Fibroblast of mammary gland (primary cell): ENCODE measurements at places on chromosomes 6 and 20.

DNA sequence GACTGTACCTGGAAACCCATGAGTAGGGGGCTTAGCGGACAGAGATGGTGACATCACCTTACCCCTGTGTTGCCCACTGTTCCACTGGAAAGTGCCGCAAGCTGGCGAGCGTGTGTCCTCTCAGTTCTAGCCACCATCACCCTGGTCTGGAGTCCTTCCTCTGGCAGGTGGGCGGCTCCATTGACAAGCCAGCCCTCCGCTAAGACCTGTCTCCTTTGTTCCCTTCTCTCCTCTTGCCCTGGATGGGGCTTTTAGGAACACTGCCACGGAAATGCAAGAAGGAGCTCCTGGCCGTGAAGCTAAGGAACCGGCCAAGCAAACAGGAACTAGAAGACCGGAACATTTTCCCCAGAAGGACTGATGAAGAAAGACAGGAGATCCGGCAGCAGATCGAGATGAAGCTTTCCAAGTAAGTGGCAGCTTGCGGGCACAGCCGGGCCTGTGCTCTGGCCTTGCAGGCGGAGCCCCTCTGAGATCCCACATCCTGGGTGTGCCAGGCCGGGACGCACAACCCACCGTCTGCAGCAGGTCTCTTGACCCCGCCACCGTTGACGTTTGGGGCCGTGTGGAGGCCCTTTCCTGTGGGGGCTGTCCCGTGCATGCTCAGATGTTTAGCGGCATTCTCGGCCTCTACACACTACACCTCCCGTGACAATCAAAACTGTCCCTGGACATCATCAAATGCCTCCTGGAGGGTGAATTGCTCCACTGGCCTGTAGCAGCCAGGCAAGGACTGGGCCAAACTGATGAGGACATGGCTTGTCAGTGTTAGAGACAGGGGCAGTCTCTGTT, 127.5 kb downstream of the SYCP2 start:
- no peak for DNase-seq

DNA sequence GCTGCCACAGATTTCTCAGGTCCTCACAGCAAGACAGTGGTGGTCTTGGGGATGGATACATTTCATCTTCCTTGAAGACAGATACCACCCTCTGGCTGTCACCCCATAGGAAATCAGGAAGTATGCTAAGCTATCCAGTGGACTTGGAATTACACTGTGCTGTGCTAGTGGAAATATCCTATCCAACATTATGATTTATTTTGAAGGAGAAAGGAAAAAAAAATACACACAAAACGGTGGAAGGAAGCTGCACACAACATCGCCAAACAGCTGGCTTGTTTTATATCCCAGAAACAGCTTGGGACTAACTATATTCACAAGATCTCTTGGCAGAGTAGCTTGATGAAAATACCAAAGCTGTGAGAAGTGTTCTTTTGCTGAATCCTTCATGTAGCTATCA, 257.6 kb downstream of the LAMA2 start:
- DNase-seq = peak; percentile 59

DNA sequence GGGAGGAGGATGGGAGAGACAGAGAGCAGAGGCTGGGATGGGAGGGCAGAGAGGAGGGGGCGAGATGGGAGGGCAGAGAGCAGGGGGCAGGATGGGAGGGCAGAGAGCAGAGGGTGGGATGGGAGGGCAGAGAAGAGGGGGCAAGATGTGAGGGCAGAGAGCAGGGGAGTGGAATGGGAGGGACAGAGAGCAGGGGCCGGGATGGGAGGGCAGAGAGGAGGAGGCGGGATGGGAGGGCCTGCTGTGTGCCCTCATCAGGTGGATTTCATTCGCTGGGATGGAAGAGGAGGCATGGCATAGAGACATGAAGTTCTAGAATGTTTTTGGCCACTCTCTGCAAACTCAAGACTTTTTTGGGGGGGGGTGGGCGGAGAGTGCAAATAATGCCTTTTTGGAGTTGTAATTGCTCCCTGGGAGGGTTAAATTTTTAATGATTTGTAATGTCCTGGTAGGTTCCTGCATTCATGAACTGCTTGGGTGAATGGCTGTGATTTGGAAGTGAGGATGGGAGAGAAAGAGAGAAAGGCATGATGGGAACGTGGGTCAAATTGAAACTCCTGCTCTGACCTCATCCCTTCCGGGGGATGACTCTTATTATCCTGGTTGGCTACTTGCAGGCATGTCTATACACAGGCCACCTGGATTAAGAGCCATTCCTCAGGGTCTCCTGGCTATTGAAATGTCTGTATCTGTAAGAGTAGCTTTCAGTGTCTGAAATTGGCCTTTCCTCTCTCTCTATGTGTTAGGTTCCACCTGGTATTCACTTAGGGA, 162.4 kb upstream of the AGPAT4 start:
- DNase-seq = peak; percentile 43

GRCh38 chr6:162708971-162709370, 18.6 kb downstream of the PRKN start:
- DNase-seq = no peak

- DNase-seq = no peak
These were observed 166.1 kb downstream of the TMEM242 start for GRCh38 chr6:157157258-157157657.

DNA sequence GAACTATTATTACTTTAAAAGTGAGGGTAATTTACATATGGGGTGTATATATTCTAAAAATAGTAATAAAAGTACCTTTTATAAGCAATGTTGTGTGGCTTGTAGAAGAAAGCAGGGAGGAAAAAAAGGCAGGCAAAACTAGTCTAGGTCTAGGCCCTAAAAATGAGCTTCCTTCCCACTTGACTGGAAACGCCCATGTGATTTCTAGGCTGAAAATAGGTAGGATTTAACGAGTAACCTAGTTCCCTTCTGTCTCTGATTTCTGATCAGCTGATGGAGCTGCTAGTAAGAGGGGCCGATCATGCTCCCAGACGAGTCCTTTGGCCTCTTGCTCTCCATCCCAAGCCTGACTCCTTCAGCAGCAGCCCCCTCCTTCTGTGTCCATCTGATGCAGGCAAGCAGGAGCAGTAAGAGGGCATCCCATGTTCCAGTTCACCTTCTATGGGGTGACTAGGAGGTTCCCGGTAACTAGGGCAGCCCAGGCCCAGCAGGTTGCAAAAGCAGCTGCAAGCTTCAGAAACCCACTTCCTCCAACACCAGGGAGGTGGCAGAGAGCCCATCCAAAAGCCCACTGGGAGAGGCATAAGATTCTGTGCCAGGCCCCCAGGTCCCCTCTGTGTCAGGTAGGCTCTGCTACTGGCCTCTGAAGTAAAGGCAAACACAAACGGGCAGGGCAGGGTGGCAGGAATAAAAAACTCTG, 24.4 kb downstream of the TBC1D20 start:
- no peak for DNase-seq

GRCh38 chr6:113539202-113539601, 317.9 kb upstream of the MARCKS start:
- no peak for DNase-seq

GRCh38 chr6:168785720-168786511, 344.9 kb downstream of the SMOC2 start:
- DNase-seq = no peak

- DNase-seq = peak; percentile 10
These were observed 29.9 kb upstream of the FAM210B start for GRCh38 chr20:56328861-56329260.

DNA sequence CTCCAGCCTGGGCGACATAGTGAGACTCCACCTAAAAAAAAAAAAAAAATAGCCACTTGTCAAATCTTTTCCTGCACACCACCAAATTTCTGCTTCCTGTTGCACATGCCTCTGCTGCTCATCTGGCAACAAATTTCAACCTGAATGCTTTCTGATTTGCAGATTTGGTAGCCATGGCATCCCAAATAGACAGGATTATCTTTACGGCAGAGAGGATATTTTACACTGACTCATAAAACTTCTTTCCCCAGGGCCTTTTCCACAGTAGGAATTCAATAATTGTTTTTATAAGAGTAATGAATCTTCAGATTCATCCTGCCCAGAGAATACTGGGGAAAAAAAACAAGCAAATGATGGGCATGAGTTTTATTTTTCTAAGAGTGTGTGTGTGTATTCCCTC, 264.6 kb downstream of the FRK start:
- no peak for DNase-seq

DNA sequence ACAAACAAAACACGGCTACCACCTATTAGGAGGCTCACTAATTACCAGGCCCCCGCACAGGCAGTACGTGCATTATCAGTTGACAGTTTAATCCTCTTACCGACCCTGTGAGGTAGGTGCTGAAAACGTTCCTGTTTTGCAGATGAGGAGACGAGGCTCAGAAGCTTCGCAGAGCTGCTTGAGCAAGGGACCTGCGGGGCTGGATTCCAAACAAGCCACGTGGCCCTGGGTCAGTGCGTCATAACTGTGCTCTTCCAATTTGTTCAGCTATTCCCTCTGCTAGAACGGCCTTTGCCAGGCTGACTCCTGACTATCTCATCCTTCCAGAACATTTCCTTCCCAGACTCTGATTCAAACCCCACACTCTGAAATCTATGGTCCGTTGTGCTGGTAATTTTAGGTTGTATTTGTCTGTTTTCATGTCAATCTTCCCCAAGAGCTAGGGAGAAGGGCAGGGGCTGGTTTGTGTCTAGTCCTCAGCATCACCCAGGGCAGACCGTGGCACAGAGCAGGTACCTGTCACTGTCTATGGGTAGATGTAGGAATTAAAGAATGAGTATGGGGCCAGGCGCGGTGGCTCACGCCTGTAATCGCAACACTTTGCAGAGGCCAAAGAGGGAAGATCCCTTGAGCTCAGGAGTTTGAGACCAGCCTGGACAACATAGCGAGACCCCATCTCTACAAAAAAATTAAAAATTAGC, 28.8 kb upstream of the TLDC2 start:
- peak; percentile 99 for DNase-seq

DNA sequence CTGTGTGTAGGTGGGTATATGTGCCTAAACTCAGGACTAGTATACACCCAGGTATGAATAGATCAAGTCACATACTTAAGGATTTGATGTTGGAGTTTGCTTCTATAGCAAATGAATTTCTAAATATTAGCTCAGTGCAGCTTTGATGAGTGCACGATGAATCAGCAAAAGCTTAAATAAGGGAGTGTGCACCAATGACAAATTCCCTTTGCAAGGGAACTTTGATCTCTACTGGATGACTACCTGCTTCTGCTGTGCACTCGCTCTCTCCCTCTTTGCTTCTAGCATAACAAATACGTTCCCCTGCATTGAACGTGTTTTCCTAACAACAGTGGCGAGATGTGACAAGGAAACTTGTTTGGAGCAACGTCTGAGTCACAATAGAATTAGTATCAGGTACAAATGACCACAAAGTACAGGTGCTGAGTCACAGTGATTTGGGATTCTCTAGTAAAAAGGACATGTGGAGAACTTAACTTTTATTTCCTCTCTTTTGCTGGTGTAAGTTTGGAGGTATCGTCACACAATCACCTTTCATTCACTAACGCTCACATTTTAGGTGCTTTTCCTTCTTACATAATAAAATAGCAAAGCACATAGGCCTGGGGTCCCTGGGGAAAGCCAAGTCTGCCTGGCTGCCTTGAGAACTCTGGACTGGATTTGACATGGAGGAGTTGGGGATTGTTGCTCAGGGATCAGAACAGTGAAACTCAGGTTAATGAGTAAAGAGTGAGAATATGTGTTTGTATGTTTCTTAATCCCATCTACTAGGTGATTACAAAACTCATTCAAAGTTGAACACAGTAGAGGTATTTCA, 49.7 kb downstream of the KLHL31 start:
- DNase-seq = peak; percentile 86

- no peak for DNase-seq
These were observed 143.9 kb upstream of the EYA4 start for GRCh38 chr6:133097208-133097607.

GRCh38 chr20:61127311-61128039, 124.6 kb upstream of the CDH4 start:
- peak; percentile 92 for DNase-seq

GRCh38 chr20:45223136-45223535, 2.0 kb downstream of the SEMG2 start:
- DNase-seq = no peak

DNA sequence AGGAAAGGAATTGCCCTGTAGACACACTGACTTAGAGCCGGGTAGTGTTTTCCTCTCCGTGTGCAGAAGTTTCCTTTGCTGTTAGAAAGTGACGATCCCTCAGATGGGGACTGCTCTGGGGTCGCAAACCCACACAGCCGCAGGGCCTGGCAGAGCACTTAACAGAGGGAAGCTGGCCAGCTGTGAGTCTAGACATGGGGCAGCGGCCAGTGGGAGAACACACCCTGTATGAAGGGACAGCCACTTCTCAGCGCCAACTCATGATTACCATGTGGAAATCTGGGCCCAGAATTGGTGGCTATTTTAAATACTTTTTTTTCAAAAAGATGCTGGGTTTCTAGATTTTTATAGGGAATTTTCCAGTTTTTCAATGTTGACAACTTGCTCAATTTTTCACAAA, 39.4 kb downstream of the SLC9A8 start:
- no peak for DNase-seq

GRCh38 chr20:32301719-32302506, 24.5 kb downstream of the KIF3B start:
- no peak for DNase-seq

- DNase-seq = no peak
These were observed 45.2 kb upstream of the RIPPLY2 start for GRCh38 chr6:83808005-83808404.
